ENCODE measurements at places on chromosomes 13 and 19.

GRCh38 chr19:40976724-40977123, 14.4 kb upstream of the CYP2B6 start:
- DNase-seq: no peak

- DNase-seq: no peak
These were observed 71.9 kb downstream of the SUCLA2 start for GRCh38 chr13:47929156-47929555.

DNA sequence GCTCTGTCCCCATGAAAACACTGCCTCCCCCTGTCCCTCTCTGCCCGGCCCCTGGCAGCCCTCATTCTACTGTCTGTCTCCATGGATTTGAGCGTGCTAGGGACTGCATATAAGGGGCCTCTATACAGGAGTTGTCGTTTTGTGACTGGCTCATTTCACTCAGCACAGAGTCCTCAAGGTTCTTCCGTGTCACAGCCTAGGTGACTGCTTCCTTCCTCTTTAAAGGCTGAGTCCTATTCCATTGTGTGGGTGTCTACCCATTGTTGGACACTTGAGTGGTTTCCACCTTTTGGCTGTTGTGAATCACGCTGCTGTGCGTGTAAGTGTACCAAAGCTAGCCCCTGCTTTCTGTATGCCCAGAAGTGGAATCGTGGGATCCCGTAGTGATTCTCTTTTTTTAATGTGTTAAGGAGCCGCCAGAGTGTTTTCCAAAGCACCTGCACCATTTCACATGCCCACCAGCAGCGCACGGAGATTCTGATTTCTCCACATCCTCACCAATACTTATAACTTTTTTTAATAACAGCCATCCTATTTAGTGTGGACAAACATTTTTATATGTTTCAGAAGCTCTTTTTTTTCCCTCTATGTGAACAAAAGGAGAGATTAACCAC, 116.7 kb downstream of the COL4A2 start:
- DNase-seq: no peak

DNA sequence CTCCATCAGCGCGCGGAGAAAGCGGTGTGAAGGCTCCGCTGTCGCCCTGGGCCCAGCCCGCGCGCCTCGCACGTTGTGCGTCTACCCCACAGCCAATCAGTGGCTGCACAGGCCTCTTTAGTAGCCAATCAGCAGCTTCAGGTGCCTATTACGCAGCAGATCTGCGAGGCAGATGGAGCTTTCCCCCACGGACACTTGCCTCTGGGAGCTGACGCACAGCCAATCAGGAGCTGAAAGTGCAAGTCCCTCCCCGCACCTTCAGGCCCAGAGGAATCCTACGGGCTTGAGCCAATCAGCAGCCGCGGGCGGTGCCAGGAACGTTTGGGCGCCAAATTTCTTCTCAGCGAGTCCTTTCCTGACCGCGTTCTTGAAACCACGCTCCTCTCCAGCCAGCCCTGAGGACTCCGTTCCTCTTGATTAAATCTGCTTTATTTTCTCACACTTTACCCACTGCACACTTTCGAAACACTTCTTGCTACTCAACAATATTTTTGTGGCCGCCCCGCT, 39.9 kb downstream of the SIGLEC7 start:
- DNase-seq: no peak

GRCh38 chr19:58538257-58539168, 5.4 kb upstream of the TRIM28 start:
- no peak for DNase-seq
